ENCODE measurements at places on chromosomes 6 and 20.

DNA sequence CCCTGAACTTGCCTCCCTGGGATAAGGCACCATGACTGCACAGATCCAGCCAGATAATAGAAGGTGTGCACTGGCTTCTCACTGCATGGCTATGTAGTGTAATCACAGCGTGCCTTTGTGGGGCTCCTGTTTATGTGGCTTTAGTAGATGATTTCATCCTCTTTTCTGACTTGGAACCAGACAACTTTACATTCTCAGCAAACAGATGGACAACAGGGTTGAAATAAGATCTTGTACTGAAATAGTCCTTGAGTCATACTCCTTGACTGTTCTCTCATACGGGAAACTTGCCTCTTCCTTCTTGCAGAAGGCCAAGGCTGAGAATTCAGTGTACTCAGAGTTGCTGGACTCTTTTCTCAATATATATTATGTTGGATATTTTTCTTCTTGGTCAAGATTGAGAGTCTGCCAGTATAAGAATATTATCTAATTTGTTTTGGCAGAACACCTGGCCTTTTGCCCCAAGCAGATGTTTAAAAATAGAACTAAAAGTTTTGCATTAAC is 25.0 kb upstream of the RNF144B start:
- no peaks in the 10 kb centered on the region for H3K27me3 ChIP-seq
- peak overlapping the region; percentile 54 for H3K27ac ChIP-seq
- no peak overlapping the region for H3K4me3 ChIP-seq
- no peak for DNase-seq
- H3K4me1 ChIP-seq = peaks cover 13% of the 10 kb centered on the region

- no peaks in the 10 kb centered on the region for H3K4me1 ChIP-seq
- DNase-seq = no peak
- H3K27me3 ChIP-seq = no peaks in the 10 kb centered on the region
- no peaks in the 10 kb centered on the region for H3K36me3 ChIP-seq
These were observed 49.2 kb downstream of the ARID1B start for GRCh38 chr6:156826290-156826955.

GRCh38 chr6:15255481-15255880 is 9.6 kb downstream of the JARID2 start:
- no peaks in the 10 kb centered on the region for H3K36me3 ChIP-seq
- H3K4me1 ChIP-seq = no peaks in the 10 kb centered on the region
- H3K4me3 ChIP-seq = no peak overlapping the region

DNA sequence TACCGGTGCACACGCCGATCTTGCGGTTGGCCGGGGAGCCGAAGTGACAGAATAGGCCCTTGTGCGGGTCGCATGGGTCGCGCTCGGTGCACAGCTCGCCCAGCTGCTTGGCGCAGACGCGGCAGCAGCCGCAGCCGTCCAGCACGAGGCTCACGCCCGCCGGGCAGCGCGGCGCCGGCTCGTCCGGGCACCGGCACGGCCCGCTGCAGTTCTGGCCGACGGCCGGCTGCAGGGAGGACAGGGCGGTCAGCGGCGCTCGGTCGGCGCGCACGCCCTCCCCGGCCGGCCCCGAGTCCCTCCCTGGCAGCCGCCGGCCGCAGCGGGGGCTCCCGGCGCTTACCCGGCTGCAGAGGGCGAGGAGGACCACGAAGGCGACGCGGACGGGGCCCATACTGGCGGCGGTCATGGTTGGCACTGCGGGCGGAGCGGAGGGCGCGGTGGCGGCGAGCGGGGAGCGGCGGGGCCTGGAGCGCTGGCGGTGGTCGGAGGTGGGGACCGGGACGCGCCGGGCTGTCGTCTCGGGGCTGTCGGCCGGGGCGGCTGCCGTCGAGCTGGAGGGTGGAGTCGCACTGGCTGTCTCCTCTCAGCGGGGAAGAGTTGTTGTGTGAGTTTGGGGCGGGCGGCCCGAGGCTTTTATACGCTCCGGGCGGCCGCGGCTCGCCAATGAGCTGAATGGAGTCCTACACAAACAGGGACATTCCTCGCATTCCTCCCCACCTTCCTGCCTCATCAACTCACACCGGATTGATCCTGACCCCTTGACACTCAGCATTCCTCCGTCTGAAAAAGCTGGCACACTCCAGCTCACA is at the start of gene CCN2:
TSS of gene CCN2 (minus strand) at position 606 of the 809 bp plus-strand sequence. CDS start at position 406, 200 bp downstream.
- no peaks in the 10 kb centered on the region for H3K27me3 ChIP-seq
- peaks cover 5% of the 10 kb centered on the region for H3K36me3 ChIP-seq
- peak within 1 kb of the TSS; percentile 94 for H3K27ac ChIP-seq
- peak; percentile 82 for DNase-seq
- peaks cover 17% of the 10 kb centered on the region for H3K4me1 ChIP-seq

DNA sequence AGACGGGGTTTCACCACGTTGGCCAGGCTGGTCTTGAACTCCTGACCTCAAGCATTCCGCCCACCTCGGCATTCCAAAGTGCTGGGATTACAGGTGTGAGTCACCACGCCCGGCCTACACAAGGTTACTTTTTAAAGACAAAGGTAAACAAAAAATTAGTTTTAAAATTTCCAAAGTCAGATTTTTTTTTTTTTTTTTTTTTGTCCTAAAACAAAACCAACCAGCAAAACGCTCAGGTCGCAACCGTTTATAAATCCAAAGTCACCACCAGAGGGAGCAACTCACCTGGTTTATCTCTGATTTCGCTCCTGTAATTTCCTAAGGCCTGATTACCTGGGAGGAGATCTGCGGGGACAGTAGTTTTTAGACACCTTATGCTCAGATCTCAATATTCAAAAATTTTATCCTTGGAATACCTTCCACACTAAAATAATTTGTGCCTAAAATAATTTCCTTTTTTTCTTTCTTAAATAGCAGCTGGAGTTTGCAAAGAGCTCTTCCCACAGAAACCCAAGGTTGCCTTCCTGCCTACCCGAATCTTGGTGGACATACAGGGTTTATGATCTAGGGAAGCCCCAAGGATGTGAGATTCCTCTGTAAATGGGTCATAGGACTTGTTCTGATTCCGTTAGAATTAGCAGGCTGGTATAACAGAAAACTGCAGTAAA is 19.8 kb upstream of the TREM1 start:
- peaks cover 25% of the 10 kb centered on the region for H3K27me3 ChIP-seq
- no peak overlapping the region for H3K4me3 ChIP-seq
- no peak overlapping the region for H3K27ac ChIP-seq
- H3K4me1 ChIP-seq = no peaks in the 10 kb centered on the region

- no peak overlapping the region for H3K4me3 ChIP-seq
- H3K36me3 ChIP-seq = no peaks in the 10 kb centered on the region
- H3K27me3 ChIP-seq = no peaks in the 10 kb centered on the region
- no peak for DNase-seq
- no peak overlapping the region for H3K27ac ChIP-seq
These were observed 305.0 kb upstream of the SULF2 start for GRCh38 chr20:48090314-48090713.

- H3K4me3 ChIP-seq = no peak overlapping the region
- no peaks in the 10 kb centered on the region for H3K36me3 ChIP-seq
- H3K4me1 ChIP-seq = no peaks in the 10 kb centered on the region
- DNase-seq = no peak
- no peaks in the 10 kb centered on the region for H3K27me3 ChIP-seq
These were observed 823.9 kb downstream of the PHF3 start for GRCh38 chr6:64459411-64459944.

GRCh38 chr6:44652547-44652946 is 265.0 kb downstream of the CDC5L start:
- H3K36me3 ChIP-seq = no peaks in the 10 kb centered on the region
- H3K27me3 ChIP-seq = no peaks in the 10 kb centered on the region
- no peak overlapping the region for H3K27ac ChIP-seq

GRCh38 chr6:106316375-106316766 is 9.2 kb downstream of the ATG5 start:
- no peak for DNase-seq
- no peaks in the 10 kb centered on the region for H3K27me3 ChIP-seq
- H3K36me3 ChIP-seq = peaks cover 13% of the 10 kb centered on the region
- no peaks in the 10 kb centered on the region for H3K4me1 ChIP-seq

DNA sequence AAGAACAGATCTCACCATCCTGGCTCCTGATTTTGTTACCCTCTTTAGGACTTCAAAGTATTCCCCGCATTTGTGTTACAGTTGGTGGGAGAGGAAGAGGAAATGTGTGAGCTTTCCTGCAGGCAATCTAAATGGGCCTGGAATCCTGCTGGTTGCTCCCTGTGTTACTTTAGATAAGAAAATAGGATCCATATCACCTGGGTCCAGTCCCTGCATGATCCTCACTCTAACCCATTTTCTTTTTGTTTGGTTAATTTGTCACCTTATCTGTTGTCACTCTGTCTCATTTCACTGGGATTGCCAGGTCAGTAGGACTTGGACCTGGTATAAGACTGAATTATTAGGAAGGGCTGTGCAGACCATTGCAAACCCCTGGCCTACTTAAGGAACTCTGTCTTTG is 175.9 kb upstream of the GJE1 start:
- no peak overlapping the region for H3K4me3 ChIP-seq
- H3K27me3 ChIP-seq = no peaks in the 10 kb centered on the region
- H3K27ac ChIP-seq = peak overlapping the region; percentile 31
- peaks cover 18% of the 10 kb centered on the region for H3K4me1 ChIP-seq
- H3K36me3 ChIP-seq = no peaks in the 10 kb centered on the region
- no peak for DNase-seq

DNA sequence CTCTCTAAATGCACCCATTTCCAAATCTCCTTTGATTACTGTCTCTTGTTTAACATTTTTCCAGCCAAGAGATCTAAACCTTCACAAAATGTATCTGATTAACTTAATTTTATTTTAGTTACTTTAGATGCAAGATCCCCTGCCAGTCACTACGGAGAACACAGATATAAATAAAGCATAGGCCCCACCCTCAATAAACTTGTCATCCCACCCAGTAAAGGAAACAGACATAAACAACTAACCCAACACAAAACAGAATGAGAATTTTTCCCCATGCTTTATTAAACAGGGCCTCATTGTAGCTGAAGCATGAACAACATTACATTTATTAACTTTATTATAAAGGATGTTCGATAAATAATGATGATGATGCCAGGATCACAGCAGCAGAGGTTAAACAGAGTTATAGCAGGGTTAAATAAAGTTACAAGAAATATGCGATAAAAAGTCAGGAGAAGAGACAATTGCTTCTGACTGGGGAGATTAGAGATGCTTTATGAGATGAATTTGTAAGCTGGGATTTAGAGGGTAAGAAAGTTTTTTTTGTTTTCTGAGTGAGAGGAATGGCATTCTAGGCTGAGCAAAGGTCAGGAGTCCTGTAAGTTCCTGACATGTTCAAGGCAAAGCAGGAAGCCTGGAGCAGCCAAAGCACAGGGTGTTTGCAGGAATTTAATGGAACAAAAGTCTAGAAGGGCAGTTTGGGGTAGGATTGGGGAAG is 41.1 kb downstream of the TFAP2A start:
- no peak overlapping the region for H3K4me3 ChIP-seq
- no peaks in the 10 kb centered on the region for H3K4me1 ChIP-seq
- no peaks in the 10 kb centered on the region for H3K36me3 ChIP-seq
- no peaks in the 10 kb centered on the region for H3K27me3 ChIP-seq
- DNase-seq = no peak
- no peak overlapping the region for H3K27ac ChIP-seq

- no peaks in the 10 kb centered on the region for H3K4me1 ChIP-seq
- no peak for DNase-seq
- H3K4me3 ChIP-seq = no peak overlapping the region
- H3K27ac ChIP-seq = no peak overlapping the region
These were observed 7.5 kb upstream of the TMEM14B start for GRCh38 chr6:10740061-10740460.

DNA sequence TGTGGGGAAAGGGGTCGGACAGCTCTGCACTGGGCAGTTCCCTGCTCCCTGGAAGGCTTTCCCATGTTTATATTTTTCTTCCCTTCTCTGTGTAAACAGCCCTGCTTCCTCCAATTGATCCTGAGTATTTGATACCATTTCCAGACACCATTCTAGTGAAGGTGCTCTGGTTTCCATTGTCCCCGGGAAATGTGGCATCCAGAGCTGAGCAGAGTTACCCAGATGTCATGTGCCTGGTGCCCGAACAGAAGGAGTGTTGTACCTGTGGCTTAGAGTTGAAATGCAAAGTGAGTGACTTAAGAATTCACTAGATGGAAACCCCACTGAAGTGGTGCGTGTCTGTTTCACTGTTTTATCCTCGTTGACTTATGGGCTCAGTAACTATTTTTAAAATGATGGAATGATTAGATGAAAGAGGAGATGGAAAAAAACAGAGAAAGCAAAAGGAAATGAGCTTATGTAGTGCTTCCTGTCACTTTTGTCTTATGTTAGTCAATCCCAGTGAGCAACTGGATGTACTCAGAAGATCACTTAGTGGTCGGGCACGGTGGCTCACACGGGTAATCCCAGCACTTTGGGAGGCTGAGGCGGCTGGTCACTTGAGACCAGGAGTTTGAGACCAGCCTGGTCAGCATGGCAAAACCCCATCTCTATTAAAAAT is 83.8 kb downstream of the SASH1 start:
- no peaks in the 10 kb centered on the region for H3K36me3 ChIP-seq
- no peaks in the 10 kb centered on the region for H3K4me1 ChIP-seq
- no peak overlapping the region for H3K27ac ChIP-seq
- no peak for DNase-seq

DNA sequence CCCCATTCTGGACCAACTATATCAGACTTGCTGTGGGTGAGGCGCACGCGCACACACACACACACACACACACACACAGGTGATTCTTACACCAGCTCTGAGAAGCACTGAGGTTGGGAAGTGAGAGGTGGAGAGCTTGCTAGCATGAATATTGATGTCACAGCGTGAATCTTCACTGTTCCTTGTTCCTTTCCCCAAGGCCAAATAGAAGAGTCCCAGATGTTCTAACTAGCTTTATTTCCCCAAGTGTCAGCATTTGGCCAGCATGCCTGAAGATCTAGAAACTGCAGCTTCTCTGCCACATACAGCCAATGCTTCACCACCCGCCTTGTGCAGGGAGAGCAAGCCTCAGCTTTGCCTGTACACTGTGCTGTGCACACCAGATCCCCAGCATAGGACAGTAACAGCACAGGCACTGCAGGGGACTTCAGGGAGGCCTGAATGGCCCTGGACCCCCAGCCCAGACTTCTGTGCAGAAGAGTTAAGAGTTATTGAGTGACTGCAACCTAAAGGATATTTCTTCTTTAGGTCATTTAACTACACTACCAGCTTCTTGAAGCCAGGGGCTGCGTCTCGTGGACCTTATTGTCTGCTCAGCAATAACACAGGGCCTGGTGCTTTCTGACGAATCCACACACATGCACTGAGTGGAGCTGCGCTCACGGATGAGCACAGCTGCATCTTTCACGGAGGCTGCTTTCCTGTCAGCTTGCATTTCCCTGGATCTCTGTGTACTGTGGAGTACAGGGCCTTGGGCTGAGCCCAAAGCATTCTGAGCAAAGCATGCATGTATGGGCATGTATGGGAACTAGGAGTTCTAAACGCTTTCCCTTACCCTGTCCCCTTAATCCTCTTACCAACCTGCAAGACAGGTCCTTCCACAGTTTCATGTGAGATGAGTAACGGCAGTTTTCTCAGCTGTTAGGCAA is 13.9 kb upstream of the CD93 start:
- H3K27ac ChIP-seq = no peak overlapping the region
- no peak for DNase-seq
- H3K36me3 ChIP-seq = no peaks in the 10 kb centered on the region
- no peaks in the 10 kb centered on the region for H3K27me3 ChIP-seq
